ENCODE measurements at places on chromosomes 7 and 10.

DNA sequence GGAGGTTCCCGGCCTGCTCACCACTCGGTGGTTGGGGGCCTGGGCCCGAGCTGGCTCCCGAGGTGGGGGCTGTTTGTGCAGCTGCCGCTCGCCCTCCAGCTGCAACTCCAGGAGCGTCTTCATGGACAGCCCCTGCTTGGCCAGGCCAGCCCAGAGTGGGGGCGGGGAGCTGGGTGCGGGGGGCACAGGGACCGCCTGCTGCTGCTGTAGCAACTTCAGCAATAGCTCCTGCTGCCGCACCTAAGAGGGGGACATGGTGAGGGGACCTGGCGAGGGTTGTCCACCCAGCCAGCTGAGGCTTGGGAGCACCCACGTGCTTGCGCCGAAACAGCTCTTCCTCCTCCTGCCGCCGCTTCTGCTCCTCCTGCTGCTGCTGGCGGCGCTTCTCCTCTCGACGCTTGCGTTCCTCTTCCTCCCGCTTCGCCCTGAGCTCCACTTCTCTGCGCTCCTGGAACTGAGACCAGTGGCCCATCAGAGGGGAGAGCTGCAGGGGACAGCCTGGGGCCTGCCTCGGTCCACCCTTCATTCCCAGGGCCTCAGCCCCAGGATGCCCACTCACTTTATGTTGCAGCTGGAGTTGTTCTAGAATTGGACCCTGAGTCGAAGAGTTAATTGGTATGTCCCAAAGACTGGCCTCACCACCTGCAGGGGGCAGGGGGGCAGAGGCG is 9.6 kb downstream of the GNB2 start:
- no peak for DNase-seq

- no peak for DNase-seq
Observed at GRCh38 chr10:58994226-58995057, 182.0 kb upstream of the PHYHIPL start.

DNA sequence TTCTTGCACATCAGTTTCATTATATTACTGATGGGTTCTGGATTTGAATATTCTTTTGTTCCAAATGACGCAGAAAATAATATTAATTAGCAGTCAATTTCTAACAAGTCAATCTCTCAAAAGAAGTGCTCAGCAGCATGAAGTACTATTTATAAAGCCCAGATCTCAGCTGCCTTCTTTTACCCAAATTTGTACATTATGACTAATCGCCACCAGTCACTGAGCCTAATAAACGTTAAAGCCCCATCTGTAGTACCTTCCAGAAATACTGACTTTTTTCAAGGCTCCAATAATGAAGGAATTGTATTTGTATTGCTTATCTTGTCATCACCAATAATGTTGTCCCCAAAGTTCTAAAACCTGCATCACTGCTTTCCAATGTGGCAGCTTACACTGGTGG is 540.2 kb downstream of the PARD3 start:
- DNase-seq, result no peak

DNA sequence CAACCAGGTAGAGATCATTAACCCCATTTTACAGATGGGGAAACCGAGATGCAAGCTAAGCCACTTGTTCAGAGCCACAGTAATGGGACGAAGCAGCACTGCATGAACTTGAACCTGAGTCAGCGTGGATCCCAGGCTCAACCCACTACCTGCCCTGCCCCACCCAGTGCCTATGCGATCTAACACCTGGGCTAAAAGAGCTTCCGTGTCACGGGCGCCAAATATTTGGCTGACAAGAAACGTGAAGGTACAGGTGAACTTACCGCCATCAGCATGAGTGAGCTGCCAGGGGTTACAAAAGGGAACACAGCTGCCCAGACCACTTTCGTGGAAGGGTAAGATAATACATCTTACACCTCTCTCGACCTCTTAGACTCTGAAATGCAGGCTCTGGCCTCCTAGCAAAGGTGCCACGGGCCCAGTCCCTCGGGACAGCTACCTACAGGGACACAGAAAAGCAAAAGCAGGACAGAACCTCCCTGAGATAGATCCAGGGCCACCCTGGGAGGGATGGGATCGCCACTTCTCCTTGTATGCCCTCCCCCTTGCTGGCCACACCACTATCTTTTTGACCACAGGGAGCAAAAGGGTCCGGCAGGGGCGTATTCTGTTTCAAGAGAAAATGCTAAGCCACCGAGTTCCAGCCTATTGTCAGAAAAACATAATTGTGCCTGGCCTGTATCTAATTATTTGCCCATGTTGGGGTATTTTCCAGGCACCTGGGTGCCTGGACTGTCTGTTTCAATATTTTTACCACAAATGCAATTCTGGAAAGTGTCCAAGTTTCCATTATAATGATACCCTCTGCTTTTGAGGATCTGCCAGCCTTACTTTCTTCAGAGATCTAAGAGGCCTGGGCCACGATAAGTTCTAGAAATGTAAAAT is 6.4 kb downstream of the CHST15 start:
- DNase-seq, result no peak

DNA sequence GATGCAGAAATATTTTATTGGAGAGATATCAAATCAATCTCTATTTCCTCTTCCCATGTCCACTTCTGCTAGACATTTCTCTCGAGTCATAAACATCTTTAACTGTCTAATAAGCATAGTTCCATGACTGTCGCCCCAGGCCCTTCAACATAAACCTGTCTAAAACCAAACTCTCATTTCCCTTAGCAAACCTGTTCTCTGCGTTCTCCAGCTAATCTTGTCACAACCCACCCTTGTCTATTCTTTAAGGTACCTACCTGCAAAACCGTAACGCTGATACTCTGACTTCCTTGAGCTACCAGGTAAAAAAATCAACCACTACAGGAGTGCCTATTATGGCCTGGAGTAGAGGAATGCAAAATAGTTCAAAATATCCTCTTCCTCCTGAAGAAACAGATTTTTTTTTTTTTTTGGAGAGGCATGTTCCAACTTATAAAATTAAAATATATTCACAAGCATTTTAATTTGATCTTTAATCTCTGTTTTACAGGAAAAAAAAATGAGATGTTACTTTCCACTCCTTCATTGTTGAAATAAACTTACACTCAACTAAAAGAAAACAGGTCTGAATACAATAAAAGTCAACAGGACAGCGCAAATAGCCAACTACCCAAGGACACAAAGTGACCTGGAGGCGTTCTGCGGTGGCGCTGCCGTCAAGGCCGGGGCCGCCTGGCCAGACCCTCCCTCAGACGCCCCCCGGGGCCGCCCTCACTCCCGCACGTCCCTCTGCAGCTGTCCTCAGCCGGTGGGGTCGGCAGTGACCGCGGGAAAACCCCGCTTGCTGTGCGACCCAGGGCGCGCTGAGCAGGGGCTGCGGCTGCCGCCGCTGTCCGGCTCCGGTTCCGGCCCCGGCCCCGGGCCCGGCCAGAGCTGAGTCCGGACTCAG is 765 bp downstream of the SLC25A40 start:
- DNase-seq, result no peak

DNA sequence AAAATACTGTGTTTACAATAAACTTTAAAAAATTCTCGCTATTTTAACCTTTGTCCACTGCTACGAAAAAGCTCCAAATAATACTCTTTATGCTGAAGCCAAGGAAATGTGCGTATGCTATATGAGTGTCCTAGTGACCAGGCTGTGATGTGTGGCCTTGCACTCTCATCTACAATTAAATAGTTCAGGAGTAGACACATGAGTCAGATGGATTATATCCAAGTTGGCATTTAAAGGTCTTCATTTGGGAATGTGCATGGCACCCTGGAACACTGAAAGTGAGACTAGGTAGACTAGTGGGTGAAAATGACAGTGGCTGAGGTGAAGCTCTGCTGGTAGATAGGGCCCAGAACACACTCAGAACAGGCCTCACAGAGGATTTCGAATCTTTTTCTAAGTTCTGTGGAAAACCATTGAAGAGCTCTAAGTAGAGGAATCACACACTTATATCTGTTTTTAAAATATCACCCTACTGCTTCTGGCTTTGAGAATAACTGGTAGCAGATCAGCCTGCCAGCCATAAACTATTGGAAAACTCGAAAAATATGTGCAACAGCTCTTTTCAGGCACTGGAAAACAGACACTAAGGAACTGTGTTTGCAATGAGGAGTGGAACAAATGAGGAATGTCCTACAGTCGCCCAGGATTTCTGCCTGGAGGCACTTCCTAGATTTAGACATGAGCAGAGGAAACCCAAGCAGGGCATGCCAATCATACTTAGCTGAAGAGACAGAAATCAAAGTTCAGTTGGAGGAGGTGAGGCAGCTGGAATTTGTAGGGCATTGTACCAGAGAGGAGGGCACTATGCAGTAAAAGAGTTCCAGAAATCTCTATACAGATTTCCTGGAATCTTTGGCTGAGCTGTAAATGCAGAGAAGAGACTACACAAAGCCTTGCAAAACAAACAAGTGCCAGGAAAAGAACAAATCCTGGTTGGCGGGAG is 603.8 kb upstream of the LRRTM3 start:
- DNase-seq, result no peak

- no peak for DNase-seq
Observed at GRCh38 chr10:113517901-113518260, 35.0 kb upstream of the HABP2 start.

GRCh38 chr7:124662937-124663336 is 102.7 kb downstream of the GPR37 start:
- DNase-seq, result no peak

DNA sequence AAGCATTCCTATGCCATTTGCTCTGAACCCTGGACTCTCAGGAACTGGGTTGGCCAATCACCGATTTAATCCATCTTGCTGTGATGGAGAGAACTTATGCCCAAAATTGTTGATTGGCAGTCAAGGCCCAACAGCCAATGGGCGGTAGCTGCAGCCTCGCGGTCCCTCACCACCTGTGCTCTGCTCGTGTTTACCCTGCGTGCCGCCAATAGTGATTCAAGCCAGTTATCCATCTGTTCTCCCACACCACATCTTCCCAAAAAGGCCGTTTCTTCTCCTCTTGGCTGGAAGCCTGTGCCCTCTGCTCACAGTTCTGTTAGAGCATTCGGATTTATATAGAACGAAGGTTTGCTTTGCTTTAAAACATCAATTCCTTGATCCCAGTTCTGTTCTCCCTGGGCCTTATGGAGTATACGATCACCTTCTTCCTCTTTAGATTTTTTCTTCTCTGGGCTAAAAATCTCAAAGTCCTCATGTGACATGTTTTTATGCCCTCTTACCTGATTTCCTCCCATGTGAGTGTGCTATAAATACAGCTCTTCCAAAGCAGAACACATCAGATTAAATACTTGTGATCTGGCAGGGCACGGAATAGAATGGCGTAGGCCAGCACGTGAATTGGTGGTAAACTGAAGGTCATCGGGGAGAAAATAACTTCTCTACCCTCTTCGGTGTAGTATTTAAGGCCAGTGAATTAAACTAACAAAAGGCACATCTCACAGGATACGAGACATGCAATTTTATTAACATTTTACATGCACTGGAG is 212.8 kb downstream of the NSUN6 start:
- no peak for DNase-seq

DNA sequence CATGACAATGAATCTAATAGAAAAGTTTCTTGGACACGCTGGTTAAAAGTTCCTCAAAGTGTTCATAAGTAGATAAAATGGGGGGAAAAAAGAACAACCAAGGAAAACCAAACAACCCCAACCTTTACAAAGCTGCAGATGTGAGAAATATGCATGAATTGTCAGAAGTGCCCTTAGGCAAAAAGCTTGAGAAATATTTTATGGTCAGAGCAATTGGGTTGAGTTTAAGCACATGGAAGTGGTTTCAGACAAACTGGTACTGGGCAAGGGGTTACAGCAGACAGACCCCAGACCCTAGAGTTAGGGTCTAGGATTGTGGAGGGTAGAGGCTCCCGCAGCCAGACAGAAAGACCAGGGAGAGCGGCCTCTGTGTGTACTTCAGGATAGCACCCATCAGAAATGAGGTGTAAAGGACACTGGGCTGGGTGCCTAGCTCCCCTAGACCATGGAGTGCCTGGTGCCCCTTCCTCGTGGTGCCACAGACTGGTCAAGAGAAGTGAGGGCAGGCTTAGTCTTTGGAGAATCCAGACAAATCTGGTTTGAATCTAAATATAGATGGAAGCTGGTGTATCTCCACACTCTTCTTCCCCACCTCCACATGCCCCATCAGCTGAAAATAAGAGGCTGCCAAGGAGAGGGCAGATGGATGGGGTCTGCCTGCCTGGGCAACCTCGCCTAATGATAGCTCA is 37.3 kb downstream of the PNLIPRP2 start:
- DNase-seq, result no peak

DNA sequence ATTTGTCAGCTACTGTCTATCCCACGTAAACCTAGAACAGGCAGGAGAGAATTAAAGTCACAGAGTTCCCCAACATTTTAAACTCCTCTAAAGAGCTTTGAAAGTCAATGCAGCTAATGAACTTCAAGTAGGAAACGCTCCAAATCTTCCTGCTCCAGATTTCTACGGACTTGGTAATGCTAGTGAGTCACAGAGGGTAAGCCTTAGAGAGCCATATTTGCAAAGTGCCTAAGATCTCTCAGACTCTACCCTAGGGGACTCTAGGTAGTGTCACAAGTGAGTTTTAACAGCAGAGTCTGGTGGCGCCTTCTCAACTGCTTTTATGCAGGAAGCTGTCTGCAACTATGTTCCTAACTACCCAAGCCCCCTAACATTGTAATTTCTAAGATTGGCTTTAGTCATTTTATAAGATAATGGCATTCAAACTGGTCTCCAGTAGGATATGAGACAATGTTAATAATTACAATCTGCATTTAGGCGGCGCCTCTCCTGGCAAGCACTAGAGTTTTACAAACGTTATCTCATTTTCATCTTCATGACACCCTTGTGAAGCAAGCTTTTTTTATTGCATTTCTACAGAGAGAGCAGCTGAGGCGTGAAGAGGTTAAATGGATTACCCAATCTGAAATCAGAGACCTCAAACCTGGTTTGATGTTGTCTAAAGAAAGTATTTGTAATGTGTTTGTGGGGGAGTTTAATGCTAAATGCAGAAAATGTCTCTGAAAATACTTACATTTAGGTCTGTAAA is 22.0 kb upstream of the FZD1 start:
- no peak for DNase-seq
